ENCODE measurements at places on chromosomes 3 and 15.

DNA sequence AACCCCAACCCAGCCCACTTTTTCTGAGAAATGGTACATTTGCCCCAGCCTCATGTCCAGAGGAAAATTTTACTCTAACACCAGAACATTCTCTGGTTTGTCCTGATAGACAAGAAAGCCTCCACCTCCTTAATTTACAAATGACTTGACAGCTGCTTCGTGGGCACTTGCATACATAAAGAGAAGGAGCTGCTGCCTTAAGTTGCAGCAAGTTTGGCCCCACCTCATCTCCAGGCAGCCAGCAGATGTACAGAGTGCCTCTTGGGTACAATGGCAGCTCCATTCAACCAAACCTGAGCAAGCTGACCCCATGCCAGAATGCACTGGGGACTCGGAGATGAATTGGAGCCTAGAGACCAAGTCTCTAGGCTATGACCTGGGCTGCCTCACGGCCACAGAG lies 6.2 kb upstream of the H1-8 start:
- no peak for DNase-seq

DNA sequence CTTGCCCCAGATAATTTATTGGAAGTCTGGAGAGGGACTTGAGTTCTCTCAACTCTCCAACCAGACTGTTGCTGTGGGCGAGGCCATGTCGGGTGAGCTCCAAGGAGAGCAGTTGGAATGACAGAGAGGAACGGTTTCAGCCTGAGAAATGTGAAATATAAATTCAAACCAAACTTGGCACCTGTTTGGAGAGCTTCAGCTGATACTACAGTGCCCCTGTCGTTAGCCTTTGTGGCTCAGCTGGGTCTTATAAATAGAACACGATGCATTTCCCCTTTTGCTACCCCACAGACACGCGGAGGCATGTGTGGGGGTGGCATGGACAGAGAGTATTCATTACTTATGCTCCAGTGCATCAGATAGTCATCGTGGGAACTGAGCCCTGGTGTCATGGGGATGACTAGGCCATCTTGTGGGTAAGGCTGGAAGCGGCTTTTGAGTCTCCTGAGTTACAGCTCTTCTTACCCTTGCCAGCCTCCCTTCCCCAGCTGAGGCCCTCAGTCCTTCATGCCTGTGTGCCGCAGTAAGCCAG lies 15.6 kb downstream of the SMAD3 start:
- DNase-seq = no peak

DNA sequence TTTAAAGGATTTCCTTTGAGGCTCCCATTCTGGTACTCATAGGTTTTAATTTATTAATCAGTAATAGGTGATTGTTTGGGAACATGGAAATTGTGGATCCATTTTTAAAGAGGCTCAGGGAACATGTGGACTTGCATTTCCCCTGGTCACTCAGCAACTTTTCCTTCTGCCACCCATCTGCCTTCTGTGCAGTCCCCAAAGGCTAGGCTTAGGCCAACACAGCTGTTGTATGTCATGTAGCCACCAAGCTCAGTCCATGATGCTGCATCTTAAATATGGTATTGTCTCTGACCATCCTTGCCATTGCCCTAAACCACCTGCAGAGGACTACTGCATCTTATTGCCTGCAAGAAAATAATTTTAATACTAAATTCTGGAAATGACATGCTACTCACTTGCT lies 416.7 kb upstream of the SEMA6D start:
- no peak for DNase-seq

- DNase-seq = no peak
These were observed 37.3 kb downstream of the ABCC5 start for GRCh38 chr3:183980403-183980802.

GRCh38 chr3:46663591-46664135 lies 29.8 kb downstream of the ALS2CL start:
- peak; percentile 69 for DNase-seq

GRCh38 chr3:111541911-111542483 lies at the start of gene CD96:
Gene CD96, plus strand, starts transcription at chr3:111542197. Its CDS starts 52 bp downstream, at chr3:111542249.
- DNase-seq = no peak

GRCh38 chr3:50238549-50239026 lies 2.6 kb downstream of the GNAI2 start:
- no peak for DNase-seq

- peak; percentile 76 for DNase-seq
These were observed 113.2 kb downstream of the PPP2R3A start for GRCh38 chr3:136078421-136079364.

DNA sequence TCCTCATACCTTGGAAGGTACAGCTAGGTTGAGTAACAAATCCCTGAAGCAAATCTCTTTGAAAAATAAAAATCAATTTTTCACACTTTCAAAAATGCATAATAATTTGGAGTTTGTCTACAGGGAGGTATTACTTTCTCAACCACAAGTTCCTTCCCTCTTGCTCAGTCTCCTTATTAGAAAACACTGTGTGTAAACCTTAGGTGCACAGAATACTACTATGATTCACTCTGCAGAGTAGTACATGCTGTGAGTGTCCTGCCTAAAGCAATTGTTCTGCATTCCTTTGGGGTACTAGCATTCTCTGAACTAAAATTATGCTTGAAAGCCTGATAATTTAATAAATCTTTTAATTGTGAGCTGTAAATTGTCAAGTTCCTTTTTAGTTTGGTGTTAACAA lies 115.9 kb upstream of the EPHA3 start:
- DNase-seq = no peak

- peak; percentile 0 for DNase-seq
These were observed 211.7 kb upstream of the GADL1 start for GRCh38 chr3:31106204-31106603.

DNA sequence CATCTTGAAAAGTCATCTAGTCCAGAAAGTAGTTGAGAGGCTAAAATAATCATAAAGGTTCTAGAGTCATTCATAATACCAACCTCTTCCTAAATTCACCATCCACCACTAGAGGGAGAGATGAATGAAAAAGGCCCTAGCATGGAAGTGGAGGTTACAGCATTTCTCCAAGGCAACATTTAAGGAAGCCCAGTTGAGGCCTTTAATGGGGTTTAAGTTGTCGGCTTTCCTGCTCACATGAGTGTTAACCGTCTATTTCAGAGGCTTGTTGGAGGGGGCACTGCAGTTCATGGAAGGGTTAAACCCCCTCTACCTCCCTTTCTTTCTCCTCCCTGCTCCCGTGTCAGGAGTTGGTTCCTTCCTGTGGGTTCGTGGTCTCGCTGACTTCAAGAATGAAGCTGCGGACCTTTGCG lies 3.8 kb upstream of the SLCO3A1 start:
- no peak for DNase-seq

DNA sequence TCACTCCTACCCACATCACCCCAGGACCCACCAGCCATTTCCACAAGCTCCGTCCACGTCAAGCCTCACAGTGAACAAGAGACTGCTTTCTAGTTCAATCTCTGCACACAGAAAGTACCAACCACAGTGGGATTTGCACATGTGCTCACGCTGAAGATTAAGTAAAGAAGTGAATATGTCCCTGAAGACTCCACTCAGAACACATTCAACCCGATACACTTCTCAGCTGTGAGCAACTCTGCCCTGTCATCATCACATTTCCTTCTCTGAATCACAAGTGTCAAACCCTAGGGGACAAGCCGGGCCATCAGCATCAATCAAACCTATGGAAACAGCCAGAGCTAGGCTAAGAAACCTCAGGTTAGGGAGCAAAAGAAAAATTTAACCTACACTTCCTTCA lies 1.9 kb downstream of the STIMATE start:
- no peak for DNase-seq

DNA sequence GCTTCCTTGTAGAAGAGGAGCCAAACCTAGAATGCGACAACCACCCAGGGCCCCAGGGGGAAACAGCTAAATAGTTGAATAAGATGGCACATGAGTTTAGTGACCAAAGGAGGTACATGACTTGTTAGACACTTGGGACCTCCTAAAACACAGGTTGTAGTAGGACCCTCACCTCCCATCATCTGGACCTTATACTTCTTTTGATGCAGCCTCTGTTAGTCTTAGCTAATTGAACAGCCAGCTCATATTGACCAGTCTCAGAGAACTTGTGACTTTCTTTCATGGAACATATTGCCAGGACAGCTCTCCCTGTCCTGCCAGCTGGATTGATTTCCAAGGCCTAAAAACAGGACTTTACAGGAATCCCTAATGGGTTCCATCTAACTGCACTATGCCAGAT lies 45.0 kb downstream of the SPSB4 start:
- DNase-seq = no peak

Data from NCI-H1105 treated with DMSO at 0.1 percent for 48 hours (cell line).